Kasumi-1 (cell line): ENCODE measurements at places on chromosomes 1 and 21.

DNA sequence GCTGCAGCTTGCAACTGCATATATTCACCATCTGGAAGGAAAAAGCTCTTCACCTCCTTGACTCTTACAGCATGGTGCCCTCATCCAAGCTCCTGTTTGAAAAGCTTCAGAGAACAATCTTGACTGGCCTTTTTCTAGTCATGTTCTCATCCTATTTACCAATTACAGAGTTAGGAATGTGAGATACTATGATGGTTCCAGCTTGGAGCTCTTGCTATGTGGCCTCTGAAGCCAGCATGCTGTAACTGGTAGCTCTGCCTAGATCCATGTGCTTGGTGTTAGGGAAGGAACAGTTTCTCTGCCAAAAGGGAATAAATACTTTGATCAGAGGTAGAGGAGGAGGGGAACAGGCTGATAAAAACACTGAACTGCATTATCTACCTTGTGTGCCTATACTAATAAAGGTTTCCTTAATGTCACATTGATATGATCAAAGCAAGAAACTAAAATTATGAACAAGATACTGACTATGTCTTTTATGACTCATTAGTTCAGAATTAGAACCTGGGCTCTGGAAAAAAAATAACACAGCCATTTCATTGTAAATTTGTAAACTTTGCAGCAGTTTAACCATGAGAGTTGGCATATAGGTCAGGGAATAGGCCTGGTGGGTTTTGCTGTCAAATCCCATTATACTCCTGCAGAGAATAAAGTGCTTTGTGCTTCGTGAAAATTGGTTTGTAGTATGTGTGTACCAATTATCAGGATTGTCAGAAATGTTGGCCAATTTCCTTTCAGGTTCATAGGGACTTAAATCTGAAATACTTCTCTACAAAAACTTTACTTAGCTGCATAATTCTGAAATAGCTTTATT, 92.7 kb downstream of the LEPR start:
- no peak for DNase-seq

DNA sequence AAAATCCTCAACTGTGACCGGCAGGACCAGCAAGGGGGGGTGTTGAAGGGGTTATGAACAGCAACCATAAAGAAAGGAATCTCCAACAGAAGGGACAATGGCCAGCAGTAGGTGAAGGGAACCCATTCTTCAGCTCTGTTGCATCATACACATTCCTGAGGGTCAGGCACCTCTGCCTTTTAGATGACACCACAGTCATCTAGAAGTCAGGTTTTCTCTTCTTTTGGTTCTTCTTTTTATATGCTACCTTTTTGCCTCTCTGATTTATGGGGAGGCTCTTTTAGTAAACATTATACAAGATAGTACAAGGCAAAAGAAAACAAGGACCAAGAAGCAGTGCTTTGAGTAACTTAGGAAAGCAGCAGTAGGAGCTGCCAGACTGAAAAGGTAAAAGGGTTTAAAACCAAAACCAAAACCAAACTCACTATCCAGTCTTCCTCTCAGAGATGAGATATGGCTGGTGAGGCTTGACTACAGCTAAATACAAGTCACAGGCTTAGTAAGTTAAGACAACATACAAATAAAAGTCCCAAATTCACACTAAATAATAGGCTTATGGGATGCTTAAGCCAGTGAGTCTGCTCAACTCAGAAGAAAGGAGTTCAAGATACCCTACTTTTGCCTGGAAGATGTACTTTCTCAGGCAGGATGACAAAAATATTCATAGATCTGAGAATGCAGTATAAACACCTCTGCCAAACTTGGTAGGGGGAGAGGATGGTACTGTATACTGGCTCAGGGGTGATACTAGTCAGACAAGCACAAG, 4.1 kb downstream of the TEX38 start:
- DNase-seq, result no peak

- no peak for DNase-seq
Measured at GRCh38 chr1:204673209-204673608, 12.3 kb downstream of the LRRN2 start.

DNA sequence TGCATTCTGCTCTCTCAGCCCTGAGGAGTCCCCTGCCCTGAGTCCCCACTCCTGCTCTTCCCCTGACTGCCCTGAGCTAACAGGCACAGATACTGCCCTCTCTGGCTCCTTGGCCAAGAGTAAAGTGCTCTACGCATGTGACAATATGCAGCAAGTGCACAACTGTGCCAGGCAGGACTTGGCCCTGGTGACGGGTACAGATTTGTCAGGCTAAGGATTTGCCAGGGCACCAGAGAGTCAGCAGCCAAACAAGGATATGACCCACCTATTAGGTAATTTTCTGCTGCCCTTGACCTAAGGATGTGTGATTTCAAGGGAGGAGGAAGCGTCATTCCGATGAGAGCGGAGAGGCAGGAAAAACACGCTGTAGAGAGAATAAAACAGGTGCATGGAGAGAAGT, 339.0 kb downstream of the PTPRU start:
- no peak for DNase-seq

GRCh38 chr1:244100276-244100675, 49.2 kb downstream of the ZBTB18 start:
- no peak for DNase-seq
